ENCODE measurements at places on chromosomes 12 and 14.
A peak's percentile ranks its signal among the peaks of the same experiment; 100 is the strongest.

GRCh38 chr12:97308576-97309198, 153.9 kb upstream of the RMST start:
- DNase-seq = peak; percentile 16

- DNase-seq = no peak
These were observed 1025.7 kb upstream of the TMEM132C start for GRCh38 chr12:127241072-127241817.

DNA sequence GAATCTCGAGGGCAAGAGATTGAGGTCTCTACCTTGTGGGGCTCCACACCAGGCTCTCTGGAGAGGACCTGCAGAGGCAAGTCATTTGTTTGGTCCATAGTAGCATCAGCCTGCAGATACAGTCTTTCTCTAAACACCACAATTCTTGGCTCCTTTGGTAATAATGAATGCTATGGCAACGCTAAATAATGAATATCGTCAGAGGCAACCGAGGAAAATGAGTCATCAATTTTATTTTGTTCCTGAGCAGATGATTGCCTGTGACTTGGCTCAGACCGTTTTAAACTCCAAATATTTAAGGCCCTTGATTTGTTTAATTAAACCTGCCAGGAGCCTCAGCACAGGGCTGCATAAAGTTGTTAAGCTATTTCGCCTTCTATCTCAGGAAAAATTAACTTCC, 924.1 kb upstream of the TMEM132C start:
- DNase-seq = no peak

DNA sequence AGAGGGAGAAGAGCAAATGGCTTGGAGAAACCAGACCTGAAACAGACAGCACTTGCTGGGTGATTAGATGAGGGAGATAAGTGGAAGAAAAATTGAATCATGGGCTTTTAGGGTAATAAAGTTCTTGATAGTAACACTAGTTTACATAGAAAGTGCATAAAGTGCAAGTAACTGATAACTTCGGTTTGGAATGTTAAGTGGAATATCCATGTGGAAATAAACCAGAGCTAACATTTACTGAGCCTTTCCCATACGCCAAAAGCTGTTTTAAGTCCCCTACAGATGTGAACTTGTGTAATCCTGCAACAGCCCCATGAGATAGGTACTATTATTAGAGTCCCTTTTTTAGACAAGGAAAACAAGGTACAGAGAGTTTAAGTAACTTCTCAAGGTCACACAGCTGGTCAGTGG, 77.1 kb upstream of the NUDT4 start:
- no peak for DNase-seq

DNA sequence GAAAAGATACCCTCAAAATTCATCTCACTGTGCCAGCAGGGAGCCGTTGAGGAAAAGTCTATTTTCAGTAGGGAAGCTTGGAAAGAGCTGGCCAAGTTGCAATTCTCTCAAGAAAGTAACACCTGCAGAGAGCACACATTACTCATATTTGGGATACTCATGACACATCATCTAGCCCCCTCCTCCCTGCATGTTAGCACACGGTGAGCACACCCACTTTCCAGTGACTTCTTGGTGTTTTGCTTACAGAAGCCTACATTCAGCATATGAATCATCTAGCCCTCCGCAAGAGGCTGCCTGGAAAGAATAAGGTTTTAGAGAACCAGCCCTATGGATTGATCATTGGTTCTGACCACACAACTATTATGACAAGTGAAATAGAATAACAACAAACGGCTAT, 124.5 kb downstream of the PTPRO start:
- no peak for DNase-seq

DNA sequence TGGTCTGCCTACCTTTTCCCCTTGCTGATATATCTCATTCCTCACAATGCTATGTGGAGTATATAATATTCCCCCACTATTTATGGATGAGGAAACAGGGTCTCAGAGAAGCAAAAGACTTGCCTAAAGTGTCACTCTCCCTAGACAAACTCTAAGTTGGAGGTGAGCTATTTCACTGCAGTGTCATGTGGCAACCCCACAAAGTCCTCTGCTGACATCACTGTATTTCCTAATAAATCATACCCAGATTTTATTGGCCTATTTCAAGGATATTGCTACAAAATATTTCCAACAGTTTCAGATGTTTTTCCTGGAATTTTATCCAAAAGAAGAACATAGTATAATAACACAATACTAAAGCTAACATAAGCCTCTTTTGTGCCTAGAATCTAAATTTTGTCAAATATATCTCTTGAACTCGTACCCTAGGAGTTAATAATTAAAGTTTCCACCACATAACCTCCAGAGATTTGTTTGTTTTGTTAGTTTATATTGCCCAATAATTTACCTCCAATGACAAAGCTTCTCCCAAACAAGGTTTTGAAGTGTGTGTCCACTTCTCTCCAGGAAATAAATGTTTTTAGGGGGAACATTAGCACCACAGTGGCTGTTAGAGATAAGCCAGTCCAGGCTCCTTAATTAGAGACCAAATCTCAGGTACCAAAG, 215.1 kb downstream of the ASCL1 start:
- no peak for DNase-seq
